ENCODE measurements at places on chromosomes 7 and 10.

- DNase-seq: no peak
Observed at GRCh38 chr7:25859412-25860274, 292.4 kb upstream of the NFE2L3 start.

- DNase-seq: no peak
Observed at GRCh38 chr10:61063901-61064300, 119.9 kb upstream of the RHOBTB1 start.

- no peak for DNase-seq
Observed at GRCh38 chr7:46071601-46072000, 150.5 kb upstream of the IGFBP3 start.

DNA sequence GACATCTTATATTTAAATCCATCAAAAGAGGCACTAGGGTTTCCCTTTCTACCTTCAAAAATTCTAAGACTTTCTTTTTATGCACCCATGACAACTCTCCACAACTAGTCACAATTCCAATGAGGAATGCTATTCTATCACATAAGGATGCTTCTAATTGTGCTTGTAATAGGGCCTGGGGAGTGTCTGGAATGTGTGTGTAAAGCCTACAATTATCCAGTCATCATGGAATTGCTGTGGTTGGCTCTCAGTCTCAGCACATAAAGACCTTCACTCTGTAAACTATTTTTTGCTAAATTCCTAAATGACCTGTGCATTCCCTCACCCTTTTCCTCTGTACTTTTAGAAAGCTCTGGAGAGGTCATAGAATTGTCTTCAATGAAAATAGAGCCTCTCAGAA is 86.7 kb downstream of the EPDR1 start:
- DNase-seq: no peak

- DNase-seq: no peak
Observed at GRCh38 chr7:84139986-84140729, 54.4 kb downstream of the SEMA3A start.

DNA sequence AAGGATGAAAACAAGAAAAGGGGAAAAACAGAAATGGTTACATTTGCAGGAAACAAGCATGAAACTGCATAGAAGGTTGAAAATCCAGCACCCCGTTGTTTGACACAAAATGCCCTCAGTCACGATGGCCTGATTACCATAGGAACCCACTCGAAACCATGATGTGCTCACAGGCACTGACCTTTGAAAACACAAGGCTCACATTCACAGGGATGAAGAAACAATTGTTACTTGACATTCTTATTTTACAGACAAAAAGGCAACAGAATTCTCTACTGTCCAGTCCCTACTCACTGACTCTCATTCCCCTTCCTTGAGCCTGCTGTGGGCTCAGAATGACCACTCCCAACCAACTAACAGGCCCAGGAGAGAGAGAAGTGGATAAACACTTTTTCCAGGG is 131.4 kb upstream of the PDLIM1 start:
- no peak for DNase-seq

DNA sequence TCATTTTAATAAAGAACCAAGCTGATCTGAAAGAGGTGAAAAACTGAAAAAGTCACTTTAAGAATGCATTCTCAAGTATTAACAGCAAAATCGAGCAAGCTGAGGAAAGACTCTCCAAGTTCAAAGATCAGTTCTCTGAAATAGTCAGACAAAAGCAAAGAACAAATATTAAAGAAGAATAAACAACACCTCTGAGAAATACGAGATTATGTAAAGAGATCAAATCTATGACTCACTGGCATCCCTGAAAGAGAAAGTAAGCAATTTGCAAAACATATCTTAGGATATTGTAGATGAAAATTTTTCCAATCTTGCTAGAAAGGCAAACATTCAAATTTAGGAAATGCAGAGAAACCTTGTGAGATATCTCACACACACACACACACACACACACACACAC is 138.4 kb upstream of the HGF start:
- no peak for DNase-seq

DNA sequence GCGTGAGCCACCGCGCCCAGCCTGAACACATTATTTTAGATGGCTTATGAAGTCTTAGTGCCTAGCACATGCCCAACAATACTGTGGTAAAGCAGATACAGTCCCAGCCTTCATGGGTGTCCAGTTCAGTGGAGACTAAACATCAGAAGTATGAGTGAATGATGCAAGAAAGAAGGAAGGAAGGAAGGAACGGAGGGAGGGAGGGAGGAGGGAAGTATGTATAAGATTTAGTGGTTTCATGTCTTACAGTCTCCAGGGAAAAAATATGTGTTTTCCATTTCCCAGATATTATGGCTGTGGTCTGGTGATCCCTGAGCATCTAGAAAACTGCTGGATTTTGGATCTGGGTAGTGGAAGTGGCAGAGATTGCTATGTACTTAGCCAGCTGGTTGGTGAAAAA is 2.9 kb downstream of the AS3MT start:
- DNase-seq: no peak

DNA sequence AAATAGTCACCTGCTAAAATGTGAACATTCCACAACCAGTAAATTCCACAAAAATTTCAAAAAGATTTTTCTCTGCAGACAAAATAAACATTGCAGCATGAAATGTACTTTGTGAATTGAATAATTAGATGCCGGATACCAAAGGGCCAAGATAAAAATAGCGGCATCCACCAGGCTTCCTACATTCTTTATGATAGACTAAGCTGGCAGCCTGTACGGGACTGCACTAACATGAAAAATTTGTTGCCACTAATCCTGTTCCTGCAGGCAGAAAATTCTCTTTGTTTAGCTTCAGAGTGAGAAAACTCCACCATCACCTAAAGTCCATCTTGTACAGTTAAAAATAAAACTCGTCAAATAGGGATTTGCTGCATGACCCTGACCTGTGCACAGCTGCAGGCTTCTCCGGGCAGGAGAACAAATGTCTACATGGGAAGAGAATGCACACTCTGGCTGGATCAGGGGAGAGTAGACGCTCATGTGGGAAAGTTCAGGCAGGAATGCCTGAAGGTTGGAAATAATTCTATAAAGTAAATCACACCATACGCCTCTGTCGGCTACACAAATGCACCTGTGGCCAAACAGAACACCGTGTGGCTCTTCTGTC is 15.6 kb upstream of the ADO start:
- no peak for DNase-seq

- no peak for DNase-seq
Observed at GRCh38 chr7:29369909-29370488, 175.4 kb downstream of the CHN2 start.

Measured in activated T-helper 1 cell treated with anti-CD3 and anti-CD28 coated beads, Interleukin-2, amount 50 U/mL, for 16 hours (primary cell).